Hepatocyte (in vitro differentiated cells): ENCODE measurements at places on chromosomes 5 and 9. TPM values are rescaled to one million over a fixed set of nuclear protein-coding genes. Genes with fewer than 3 reads are reported as not detected.

- peak; percentile 37 for DNase-seq
These were observed 58.0 kb upstream of the FBN2 start for GRCh38 chr5:128596071-128596470.

GRCh38 chr9:115469841-115470240 lies 351.9 kb upstream of the TNC start:
- no peak for DNase-seq

DNA sequence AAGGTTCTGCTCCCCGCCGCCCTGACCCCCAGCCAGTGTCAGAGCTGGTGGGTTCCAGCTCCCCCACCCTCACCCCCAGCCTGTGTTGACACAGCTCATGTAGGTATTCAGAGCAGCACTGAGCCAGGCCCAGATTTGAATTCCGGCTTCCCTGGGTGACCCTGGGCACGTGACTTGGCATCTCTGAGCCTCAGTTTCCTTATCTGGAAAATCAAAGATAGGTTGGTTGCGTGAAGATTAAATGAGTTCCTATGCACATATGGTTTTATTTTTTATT lies 42.0 kb downstream of the HMCN2 start:
- no peak for DNase-seq

GRCh38 chr5:8366266-8366665 lies 497.3 kb downstream of the MTRR start:
- no peak for DNase-seq

DNA sequence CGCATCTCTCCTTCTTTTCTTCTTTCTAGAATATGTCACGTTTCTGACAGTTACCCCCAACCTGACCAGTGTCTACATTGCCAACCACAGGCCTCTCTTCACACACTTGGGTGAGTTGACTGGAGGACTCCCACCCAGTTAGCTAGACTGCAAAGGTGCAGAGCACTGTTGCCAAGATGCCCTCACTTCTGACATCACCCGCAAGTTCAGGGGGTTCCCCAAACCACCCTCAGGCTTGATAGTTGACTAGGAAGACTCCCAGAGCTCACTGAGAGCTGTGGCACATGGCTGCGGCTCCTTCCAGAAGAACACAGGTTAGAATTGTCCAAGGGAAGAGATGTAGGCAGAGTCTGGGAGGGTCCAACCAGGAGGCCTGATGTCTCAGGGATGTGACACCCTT lies 17.2 kb downstream of the ADAMTS13 start:
- no peak for DNase-seq

GRCh38 chr5:78719504-78720219 lies 71.1 kb upstream of the LHFPL2 start:
- no peak for DNase-seq

DNA sequence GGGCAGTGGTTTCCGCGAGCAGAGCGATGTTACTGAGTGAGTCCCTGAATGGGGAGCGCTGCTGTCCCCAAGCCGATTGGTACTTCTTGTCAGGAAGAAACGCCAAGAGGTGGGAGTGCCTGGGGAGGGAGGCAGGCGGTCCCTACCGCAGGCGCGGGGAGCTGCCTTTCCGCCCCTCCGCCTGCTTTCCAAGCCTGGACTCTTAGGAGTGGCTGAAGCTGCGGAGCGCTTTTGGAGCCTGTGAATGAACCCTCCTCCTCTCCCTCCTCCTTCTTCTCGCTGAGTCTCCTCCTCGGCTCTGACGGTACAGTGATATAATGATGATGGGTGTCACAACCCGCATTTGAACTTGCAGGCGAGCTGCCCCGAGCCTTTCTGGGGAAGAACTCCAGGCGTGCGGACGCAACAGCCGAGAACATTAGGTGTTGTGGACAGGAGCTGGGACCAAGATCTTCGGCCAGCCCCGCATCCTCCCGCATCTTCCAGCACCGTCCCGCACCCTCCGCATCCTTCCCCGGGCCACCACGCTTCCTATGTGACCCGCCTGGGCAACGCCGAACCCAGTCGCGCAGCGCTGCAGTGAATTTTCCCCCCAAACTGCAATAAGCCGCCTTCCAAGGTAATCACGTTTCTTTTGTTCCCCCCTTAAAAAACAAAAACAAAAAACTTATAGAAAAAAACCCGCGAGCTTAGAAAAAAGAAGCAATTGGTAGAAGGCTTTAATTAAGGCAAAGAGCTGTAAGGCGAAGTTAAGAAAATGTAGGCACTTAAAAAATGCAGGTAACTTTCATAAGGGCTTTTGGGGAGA lies at the start of gene VCAN:
TSS of gene VCAN (plus strand) at position 340 of the 808 bp plus-strand sequence. CDS start 11,775 bp downstream, outside the sequence.
- peak; percentile 84 for DNase-seq

GRCh38 chr9:34409154-34409553 lies 32.5 kb upstream of the MYORG start:
- DNase-seq = no peak

GRCh38 chr9:89916001-89916597 lies 311.3 kb downstream of the GADD45G start:
- no peak for DNase-seq

GRCh38 chr9:95509851-95510708 lies 6.7 kb downstream of the PTCH1 start:
- no peak for DNase-seq

GRCh38 chr5:145218019-145218418 lies 617.1 kb downstream of the PRELID2 start:
- DNase-seq = no peak

DNA sequence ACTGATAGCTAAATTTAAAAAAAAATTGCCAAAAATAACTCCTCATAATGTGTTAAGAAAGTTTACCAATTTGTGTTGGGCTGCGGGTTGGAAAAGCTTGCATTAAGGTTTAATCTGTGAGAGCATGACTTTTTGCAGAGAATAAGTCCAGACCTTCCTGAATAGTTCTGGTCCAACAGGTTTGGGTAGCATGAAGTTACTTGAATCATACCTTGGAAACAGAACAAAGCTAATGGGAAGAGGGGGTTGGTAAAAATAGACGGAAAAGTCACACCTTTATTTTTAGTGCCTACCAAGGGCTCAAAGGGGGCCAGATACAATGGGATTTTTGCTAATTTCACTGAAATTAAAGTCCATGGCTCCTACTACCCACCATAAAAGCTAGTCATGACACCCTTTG lies 17.1 kb upstream of the MATR3 start:
- no peak for DNase-seq

The CRHBP gene
- 0.80 and 5.0 TPM in 2 replicates for total RNA-seq

The PGM5 gene
- total RNA-seq = 35.2 and 38.8 TPM in 2 replicates

The TMEM215 gene
- total RNA-seq = 0.40 and 0.43 TPM in 2 replicates

The SHC3 gene
- total RNA-seq = 1.4 and 1.8 TPM in 2 replicates

The SPATA31E1 gene
- 0.08 TPM in 1 of 2 replicates, not detected in the other for total RNA-seq
